Activated CD4-positive, alpha-beta T cell treated with anti-CD3 and anti-CD28 coated beads, Interleukin-2, amount 10 ng/mL, durations not matched to agents 7 days and 5 days (primary cell): ENCODE measurements at places on chromosomes 5 and 9.

DNA sequence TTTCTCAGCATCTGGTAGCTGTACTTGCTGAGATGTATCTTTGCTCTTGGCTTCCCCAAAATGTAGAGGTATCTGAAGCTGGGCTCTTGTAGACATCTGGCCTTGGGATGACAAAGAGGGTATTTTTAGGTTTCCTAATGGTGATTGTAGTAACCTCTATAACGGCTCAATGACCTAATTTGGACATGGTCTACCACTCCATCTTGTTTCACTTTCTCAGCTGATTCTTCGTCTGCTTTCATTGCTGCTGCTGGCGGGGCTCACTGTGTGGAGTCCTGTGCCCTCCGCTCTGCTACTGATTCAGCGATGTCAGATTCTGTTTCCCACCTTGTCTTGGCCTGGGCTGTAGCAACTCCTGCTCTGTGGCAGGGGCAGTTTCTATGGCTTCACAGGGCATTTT lies 12.7 kb upstream of the MARCHF11 start:
- no peak for DNase-seq

DNA sequence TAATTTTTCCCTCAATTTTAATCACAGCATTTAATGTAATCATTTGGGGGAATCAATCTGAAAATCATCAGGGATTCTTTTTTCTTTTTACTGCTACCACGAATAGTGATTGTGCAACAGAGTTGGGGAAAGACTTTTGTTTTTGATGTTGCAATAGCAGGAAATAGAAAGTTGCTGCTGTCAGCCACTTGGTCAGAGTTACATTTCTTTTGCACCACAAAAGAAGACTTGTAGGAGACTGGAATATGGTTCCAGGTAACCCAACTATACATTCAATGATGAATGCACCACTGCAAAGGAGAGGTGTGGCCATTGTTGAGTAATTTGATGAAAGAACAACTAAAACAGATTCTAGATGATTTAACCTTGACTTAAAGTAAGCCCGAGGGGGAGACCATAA lies 46.3 kb upstream of the PALM2AKAP2 start:
- DNase-seq = no peak

DNA sequence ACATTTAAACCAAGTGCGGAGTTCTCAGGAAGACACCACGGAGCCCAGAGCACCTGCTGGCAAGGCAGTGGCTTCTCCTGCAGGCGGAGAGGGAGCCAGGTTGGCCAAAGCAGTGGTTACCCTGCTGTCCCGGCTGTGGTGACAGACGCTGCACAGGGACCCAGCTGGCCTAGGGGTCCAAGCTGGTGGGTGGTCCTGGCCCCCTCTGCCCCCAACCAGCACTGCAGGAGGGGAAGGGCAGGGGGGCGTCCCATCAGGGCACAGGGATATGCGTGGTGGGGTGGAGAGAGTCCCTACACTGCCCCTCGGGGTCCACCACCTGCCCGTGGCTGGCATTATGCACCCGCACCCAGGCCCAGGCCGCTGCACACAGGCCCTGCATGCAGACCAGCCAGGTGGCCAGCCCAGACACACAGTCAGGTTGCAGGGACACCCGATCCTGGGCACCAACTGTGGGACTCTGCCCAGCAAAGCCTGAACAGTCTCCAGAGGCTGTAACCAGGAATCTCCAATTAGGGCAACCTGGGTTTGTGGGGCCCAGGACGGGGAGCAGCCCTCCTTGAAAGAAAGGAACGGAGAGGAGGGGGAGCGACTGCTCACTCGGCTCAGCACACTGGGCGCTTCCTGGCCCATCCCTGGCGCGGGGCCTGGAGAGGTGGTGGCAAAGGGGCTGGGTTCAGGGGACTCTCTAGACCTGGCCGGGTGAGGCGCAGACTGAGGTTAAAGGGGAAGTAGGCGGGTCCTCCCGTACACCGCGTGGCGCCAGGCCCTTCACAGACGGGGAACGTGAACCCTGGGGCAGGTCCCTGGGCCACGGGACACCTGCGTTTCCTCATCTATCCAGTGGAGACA lies 46.3 kb downstream of the NACC2 start:
- DNase-seq = no peak

DNA sequence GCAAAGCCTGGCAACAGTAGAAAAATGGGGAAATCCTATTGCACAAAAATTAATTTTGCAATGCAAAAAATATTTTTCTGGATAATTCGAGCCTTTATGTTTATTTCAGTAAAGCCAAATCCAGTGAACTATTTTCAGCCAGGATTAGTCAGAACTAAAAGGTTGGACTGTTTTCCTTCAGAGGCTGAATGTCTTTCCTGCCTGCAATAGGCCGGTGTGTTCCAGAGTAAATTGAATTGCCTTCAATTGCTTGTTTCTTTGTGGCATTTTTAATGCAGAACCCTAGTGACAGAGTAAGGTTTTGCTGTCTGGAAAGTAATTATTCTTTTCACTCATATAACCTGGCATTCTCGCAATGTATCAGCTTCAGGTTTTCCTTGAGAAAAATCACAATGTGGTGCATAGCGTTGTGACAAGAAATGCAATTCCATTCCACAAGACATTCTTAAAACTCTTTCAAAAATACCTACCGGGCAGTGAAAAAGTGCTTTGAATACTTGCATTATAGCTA lies 183.7 kb downstream of the GLIS3 start:
- DNase-seq = no peak
